ENCODE measurements at places on chromosomes 3 and 15. TPM values are rescaled to one million over a fixed set of nuclear protein-coding genes. Genes with fewer than 3 reads are reported as not detected.
A peak's percentile ranks its signal among the peaks of the same experiment; 100 is the strongest.

- peak; percentile 56 for DNase-seq
These were observed 16.7 kb upstream of the GPR160 start for GRCh38 chr3:170021083-170021482.

DNA sequence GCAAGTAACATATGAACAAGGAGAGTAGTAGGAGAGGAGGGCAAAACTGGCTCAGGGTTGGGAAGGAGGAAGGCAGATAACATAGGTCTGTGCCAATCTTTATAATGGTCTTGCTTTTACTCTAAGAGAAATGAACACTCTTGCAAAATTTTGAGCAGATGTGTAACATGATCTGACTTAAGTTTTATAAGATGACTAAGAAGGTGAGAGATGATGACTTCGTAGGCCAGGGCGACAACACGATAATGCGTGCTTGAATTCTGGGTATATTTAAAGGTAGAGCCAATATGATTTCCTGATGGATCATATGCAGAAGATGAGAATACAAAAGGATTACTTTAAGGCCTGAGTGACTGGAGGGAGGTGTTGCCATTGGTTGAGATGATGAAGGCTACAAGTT, 265.4 kb upstream of the KCNMB2 start:
- no peak for DNase-seq

- DNase-seq = no peak
These were observed 178.6 kb upstream of the LYSMD4 start for GRCh38 chr15:99911816-99912215.

- DNase-seq = no peak
These were observed 6.1 kb downstream of the SKOR1 start for GRCh38 chr15:67831363-67831762.

DNA sequence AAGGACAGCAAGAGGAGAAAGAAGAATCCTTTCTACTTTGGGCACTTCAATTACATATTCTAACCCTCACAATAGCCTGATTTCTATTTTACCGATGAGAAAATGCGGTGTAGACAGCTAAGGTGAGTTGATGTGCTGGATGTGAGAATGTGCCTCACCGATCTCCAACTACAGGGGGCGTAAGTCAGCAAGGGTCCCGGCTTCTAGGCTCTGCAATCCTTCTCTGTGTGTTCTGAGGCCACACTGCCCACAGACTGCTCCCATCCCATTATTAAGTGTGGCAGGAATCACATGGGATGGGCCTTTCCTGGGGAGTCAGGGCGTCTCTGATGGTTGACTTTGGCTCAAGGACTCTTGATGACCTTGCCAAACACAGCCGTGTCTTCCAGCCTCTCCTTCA, 23.6 kb upstream of the RPL35A start:
- DNase-seq = peak; percentile 76

GRCh38 chr3:126891791-126892190, 91.1 kb upstream of the PLXNA1 start:
- no peak for DNase-seq

GRCh38 chr3:11312166-11312565, 40.0 kb downstream of the ATG7 start:
- no peak for DNase-seq

- DNase-seq = no peak
These were observed 204.0 kb upstream of the WNT5A start for GRCh38 chr3:55691141-55691540.

- no peak for DNase-seq
These were observed 14.9 kb upstream of the RPN1 start for GRCh38 chr3:128665362-128666021.

- no peak for DNase-seq
These were observed 37.8 kb upstream of the RBP1 start for GRCh38 chr3:139577346-139577745.

DNA sequence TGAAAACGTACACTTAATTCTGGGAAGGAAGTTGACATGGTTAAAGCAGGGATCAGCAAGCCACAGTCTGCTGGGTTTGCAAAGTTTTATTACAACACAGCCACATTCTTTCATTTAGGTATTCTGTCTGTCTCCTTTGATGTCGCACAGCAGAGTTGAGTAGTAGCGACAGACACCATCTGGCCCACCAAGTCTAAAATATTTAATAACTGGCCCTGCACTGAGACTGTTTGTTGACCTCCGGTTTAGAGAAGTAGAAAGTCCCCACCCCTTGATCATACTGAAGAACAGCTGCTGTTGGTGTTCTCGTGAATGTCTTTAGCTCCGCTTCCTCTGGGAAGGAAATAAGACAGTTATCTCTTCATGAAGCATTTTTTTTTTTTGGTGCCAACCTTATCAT, 66.2 kb downstream of the MCTP2 start:
- DNase-seq = no peak

DNA sequence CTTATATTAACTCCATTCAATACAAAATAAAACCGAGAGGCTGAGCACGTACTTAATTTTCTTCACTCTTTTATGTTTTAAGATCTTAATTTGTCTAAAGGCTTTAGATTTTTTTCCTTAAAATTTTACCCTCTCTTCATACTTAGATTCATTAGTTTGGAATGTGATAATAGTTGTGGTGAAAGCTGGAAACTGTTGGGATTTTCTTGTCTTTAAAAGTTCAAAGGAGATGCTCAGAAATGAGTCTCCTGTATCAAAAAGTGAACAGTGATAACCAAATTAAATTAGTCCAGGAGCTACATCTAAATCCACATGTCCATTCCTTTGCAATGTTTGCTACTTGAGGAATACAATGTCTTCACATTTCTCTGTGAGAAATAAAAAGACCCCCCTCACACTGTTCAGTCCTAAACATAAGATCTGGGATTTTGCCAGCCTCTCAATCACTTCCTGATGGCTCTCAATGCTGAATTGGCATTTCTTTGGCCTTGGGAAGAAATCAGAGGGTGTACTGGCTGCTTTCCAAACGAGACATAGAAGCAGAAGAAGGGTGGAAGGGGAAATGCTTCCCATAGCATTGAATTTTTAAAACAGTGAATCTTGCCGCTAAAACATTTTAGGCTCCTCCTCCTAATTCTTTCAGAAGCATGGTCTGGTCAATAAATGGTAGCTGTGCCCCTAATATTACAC, 245.0 kb downstream of the SHOX2 start:
- DNase-seq = no peak

DNA sequence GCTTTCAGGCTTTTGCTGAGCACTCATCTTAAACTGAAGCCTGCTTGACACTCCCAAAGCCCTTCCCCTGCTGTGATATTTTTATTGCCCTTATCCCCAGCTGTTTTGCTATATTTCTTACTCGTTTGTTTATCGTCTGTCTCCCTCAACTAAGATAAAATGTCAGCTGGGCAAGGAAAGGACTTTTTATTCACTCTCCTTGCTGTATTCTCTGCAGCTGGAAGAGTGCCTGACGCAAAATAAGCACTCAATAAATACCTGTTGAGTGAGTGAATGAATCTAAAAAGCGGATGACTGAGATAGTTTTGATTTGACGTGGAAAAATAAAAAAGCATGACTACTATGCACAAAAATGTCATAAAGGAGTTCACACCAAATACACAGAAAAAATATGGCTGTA, 84.8 kb upstream of the POMGNT2 start:
- no peak for DNase-seq

GRCh38 chr3:126540951-126541627, 17.1 kb downstream of the CHST13 start:
- DNase-seq = no peak

DNA sequence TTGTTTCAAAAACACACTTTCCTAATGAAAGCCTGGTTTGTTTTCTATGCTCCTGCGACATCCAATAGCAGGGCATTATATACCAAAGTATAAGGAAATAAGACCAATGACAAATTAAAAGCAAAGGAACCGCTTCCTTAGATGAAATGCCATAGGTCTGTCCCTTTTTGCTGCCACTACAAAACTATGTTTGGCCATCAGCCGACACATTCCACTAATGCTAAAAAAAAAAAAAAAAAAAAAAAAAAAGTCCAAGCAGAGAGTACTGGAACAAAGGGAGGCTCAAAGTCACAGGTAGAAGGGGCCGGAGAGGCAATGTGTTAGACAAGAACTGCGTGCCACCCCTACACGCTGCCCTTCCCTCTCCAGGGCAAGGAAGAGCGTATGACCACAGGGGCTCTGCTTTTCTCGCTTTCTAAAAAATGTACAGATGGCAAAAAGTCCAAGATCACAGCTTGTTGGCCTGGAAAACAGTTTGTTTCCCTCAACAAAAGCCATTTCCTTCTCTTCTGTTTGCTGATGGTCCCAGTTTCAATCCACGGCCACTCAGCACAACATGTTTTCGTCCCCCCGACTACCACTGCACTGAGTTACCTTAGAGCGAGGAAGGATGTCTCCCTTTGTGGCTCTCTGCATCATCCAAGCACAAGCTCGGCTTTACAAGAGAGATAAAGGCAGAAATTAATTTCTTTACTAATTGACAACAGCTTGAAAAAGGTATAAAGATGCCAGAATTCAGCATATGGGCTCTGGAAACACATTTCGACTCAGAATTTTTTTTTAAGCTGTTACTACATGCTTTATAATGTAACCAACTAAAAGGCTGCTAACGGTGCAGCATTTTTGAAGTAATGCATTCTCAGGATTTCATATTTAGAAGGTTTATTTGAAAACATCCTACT, 70.8 kb downstream of the ABTB1 start:
- no peak for DNase-seq

GRCh38 chr15:82186719-82187406, 75.7 kb downstream of the EFL1 start:
- no peak for DNase-seq

DNA sequence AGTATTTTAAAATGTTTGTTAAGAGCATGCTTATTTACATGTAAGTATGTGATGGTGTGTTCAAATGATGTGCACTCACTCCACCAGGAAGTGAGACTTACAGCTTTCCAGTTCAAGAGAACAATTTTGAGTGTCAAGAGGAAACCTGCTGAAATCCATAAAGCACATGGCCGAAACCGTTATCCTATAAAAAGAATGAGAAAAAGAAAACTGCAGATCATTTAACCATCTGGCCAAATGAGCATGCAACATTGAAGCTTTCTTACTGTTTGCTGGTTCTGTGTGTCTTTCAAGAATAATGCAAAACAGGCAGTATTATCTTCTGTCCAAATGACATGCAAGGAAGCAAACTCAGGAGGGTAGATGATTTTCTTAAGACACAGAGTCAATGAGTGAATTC, 26.3 kb downstream of the GABRR3 start:
- no peak for DNase-seq

DNA sequence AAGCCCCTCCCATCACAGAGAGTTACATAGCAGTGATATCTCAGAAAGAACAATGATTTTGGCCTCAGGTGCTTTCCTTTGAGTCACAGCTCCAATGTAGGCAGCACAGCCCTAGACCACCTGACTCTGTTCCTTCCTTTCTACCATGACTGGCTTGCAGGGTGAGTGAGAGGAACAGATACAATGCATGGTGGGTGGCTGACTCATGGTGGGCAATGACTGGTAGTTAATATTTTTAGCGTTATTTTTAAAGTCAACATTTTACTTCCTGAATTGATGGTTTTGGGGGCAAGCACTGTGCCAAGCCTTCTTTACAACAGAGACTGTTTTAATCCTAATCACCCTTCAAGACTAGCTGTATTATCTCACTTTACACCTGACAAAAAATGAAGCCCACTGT, 32.8 kb upstream of the ST3GAL6 start:
- DNase-seq = no peak

- no peak for DNase-seq
These were observed 103.7 kb downstream of the MYO5A start for GRCh38 chr15:52424856-52425431.

DNA sequence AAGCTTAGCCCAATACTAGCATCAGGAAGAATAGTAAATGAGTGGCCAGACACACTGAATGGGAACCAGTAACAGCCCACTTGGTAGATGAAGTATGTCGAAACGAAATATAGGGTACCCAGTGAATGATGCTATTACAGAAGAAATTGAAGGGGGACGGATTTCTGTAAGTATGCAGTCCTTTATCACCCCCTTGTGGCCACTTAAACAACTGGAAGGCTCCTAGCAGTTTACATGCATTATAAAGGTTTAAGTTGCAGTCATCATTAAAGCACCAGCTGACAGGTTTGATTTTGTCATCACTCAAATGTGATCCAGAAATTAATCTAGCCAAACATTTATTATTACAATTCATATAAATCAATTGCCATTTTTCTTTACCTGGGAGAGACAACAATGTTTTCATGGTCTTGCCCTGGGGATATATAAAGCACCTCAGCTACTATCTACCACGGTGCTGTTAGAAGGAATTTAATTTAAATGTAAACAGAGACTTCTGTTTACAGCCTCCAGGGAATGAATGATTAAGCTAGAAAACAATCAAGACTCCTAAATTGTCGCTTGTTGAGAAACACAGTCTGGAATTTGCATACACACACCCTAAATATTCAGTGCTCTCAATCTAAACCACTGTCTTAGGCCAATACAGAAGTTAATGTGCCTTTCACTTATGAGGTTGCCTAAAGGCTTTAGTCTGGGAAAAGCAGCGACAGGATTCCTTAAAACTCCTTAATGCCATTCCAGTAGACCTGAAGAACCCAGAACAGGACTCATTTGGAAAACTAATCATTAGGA, 7.8 kb downstream of the EIF1B start:
- peak; percentile 91 for DNase-seq

DNA sequence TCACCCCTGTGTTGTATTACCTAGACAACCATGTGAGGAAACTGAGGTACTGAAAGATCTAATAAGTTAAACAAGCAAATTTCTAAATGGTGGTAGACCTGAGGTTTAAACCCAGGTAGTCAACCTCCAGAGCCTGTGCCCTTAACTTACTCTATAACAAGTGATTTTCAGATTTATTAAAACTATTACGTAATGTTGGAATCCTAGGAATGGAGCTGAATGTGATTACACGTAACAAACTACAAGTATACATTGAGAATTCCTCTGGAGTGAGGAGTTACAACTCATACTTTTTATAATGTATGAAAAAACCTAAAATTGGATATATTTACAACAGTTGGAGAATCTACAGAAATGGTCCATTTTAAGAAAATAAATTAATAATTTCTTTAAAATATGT, 18.0 kb downstream of the FAM98B start:
- no peak for DNase-seq

GRCh38 chr15:73504885-73505284, 61.9 kb downstream of the REC114 start:
- no peak for DNase-seq

DNA sequence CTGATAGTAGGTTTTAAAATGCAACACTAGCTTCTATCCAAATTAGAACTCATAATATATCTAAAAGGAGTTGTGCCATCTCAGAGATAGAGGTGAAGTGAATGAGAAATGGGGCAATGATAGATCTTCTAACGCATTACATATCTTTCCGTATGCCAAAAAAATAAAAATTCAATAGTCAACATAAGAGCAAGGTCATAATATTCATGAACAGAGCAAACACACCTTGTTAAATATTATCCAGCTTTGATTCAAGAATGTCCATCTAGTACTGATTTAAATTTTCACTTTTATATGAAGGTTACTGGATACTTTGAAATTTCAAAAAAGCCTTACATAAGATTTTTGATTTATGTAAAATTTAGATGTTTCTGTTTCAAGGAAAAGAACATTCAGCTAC, 554.5 kb downstream of the NSUN3 start:
- DNase-seq = no peak

PLCB2 gene
- polyA plus RNA-seq = 7.5 TPM

TNNC1 gene
- polyA plus RNA-seq = 8.3 TPM

C2CD4A gene
- polyA plus RNA-seq = not detected

CAMP gene
- polyA plus RNA-seq = not detected

CCDC80 gene
- polyA plus RNA-seq = 6.0 TPM

SAXO2 gene
- 10.1 TPM for polyA plus RNA-seq

RHOV gene
- polyA plus RNA-seq = 4.4 TPM

INSYN1 gene
- polyA plus RNA-seq = 0.10 TPM

TF gene
- 0.03 TPM for polyA plus RNA-seq

PDZRN3 gene
- polyA plus RNA-seq = 7.0 TPM

GOLGA8K gene
- polyA plus RNA-seq = 0.24 TPM

All from GM23338 (cell line).